ENCODE measurements at places on chromosomes 7 and 10.

DNA sequence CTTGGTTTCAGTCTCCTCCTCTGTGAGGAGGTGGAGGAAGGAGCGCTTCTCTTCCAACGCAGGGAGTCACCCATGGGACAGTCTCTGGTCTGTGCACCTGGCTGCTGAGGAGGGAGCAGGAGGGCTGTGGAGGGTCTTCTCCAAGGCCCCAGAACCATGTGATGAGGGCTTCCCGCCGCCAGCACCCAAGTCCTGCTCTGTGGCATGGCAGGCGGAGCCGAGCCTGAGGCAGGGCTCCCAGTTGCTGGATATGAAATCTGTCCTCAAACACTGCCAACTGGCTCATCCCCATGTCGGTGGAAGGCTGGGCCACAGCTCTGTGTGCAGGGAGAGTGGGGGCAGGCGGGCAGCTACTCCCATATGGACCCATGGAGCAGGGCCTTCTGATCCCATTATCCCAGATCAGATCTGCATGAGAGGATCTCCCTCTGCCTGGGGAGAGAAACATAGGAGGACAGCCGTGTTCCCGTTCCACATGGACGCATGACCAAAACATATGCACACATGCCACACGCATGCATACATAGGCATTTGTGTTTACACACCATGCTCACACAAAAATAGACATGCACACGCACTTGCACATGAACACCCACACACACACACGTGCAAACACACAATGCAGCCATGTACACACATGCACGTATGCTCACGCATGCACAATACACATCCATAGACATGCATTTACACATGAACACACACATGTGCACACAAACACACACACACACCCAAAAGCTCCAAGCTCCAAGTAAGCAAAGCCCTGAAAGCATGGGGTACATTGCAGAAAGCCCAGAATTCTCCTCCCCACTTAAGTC, 38.8 kb upstream of the EN2 start:
- no peak for DNase-seq

GRCh38 chr10:44870031-44870430, 41.1 kb upstream of the TMEM72 start:
- DNase-seq = no peak

GRCh38 chr10:71816936-71817618, 34.0 kb downstream of the PSAP start:
- no peak for DNase-seq

DNA sequence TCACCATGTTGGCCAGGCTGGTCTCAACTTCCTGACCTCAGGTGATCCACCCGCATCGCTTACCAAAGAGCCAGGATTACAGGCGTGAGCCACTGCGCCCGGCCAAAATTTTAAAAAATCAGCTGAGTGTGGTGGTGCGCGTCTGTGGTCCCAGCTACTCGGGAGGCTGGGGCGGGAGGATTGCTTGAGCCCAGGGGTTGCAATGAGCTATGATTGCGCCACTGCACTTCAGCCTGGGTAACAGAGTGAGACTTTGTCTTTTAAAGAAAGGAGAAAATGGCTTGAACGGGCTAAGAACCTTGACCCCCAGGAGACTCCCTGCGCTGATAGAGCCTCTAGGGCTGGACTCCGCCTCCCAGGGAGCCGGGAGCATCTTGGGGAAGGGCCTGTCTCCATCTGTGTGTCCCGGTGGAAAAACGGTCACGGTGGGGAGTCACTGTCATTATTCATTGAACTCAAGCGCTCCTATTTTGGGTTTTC, 760 bp upstream of the KCTD7 start:
- DNase-seq = no peak

DNA sequence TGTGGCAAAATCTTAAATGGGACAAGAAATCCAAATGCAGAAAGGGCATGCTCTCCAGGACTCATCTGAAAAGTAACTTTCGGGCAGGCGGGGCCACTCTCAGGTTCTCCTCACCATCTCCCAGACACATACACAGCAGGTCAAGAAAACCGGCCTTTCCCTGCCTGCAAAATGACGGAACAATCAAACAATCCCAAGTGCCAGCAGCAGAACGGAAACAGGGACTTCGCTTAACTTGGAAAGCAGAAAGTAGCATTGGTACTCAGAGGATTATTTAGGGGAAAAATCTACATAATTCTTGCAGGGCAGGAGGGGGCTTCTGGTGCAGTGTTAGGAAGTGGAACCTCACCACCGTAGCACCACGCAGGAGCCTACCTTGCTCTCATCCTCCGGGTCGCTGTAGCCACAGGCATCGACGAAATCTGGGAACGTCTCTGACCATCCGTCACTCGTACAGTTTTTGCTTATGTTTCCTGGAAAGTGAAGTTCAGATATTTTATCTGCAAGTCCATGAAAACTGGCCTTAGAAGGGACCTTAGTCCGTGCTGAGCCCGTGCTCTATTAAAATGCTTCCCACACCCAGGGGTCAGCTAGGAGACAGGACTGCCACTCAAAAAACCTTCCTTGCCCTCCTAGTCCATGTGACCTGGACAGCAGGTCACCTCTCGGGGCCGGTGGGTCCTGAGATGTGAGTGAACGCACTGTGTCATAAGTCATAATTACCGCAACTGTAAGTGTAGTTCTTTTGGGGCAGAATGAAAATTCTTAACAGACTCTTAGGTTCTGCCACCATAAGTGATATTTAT, 41.1 kb downstream of the VIPR2 start:
- DNase-seq = no peak

DNA sequence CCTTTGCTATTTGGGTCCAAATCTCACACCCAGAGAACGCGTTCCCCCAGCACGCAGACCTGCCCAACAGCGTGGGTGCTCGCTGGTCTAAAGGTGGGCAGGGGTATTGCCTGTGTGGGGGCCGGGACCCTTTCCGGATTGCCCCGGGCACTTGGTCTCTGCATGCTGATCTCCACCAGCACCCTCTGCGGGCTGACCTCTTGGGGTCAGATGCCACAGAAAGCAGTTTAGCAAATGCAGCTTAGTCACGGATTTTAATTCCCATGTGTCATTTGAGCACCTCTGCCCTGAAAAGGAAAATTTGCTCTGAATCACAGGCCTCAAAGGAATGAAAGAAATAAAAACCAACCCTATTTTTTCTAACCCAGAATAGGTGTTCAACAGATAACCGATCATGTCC, 46.7 kb downstream of the PKD1L1 start:
- DNase-seq = no peak

GRCh38 chr7:17289074-17289645, 9.3 kb upstream of the AHR start:
- peak; percentile 48 for DNase-seq

- DNase-seq = no peak
These were observed 22.9 kb upstream of the CHST3 start for GRCh38 chr10:71941318-71941717.

DNA sequence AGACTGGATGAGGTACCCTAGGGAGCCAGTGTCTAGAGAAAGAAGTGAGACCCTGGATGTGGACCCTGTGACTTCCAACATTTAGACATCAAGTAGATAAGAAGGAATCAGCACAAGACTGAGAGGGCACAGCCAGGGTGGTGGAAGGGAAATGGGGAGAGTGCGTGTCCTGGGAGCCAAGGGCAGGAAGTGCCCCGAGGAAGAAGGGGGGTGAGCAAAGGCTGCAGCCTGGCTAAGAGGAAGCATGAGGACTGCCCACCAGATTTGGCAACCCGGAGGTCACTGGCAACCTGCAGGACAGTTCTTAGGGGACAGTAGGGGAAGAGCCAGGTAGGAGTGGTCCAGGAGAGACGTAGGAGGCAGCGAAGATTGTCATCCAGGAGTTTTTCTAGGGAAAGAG, 14.8 kb downstream of the COL13A1 start:
- no peak for DNase-seq

DNA sequence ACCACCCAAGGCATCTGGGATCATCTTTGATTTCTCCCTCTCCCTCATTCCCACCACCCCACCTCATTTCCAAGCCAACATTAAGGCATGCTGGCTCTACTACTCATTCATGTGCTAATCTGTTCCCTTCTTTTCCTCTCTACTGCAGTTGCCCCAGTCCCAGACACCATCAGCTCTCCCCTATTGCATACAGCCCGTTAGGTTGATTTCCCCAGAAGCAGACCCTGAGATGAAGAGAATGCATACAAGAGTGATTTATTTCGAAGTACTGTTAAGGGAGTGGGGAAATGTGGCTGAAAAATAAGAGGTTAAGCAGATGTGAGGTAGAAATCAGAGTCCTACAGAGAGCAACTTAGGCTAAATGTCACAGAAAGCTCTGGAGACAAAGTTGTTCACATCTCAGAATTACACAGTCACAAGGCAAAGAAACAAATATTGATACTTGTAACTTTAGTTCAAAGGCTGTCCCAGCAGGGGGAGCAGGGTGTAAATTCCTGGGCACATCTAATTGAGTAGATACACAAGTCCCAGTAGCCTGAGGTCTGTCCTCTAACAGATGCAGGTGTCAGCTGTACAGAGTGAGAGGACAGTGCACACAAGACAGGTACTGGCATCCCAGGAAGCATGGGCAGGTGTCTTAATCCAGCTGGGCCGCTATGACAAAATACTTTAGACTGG, 20.9 kb downstream of the AKR1D1 start:
- DNase-seq = no peak

- DNase-seq = no peak
These were observed 66.1 kb downstream of the MDFIC start for GRCh38 chr7:114988026-114988425.

GRCh38 chr7:136016649-136017395, 39.7 kb upstream of the MTPN start:
- no peak for DNase-seq

DNA sequence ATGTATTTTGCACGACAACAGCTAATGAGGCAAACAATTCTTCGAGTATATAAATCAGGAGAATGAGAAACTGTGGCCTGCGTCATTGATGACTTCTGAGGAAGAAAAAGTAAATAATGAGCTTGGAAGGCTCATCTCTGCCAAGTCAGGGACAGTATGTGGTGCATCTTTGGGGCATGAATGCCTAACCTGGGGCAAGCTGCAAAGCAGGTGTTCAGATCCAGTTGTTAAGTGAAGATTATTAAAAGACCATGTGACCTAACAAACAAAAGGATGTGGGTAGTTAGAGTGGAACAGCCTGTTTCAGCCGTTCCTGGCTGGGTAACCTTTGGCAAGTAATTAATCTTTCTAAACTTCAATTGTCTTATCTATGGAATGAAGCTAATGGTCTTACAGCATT, 93.0 kb downstream of the LYZL2 start:
- DNase-seq = no peak

GRCh38 chr7:101121991-101122932, 4.6 kb upstream of the SERPINE1 start:
- DNase-seq = peak; percentile 93

DNA sequence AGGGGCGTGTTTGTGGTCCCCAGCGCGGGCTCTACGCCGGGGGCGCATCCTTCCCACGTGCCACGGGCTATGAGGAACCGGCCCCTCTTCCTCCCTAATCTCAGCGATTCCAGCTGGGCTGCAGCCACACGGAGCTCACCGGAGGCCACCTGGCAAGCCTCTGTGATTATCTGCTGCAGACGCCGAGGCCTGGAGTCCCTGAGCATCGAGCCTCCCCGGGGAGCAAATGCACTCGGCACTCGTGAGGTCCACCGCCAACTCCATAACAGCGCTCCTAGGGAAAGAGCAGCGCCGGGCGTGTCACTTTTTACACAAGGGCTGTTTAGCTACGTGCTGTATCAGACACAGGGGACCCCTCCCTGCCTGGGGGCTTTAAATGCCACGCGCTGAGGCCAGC, 101.2 kb downstream of the DYNC2I1 start:
- DNase-seq = no peak

DNA sequence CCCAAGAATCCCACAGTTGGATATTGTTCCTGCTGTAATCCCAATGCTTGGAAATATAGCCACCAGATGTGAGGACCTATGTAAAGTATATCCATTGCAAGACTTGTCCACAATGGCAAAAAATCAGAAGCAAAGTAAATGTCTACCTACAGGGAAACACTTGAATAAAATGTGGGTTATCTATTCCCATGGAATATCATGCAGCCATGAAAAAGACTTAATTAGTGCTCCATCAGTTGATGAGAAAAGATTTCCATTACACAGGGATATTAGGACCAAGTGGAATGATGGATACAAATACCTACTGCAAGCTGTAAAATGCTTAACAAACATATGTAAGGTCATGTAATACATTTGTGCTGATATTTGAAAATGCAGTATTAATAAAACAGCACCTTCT, 131.2 kb downstream of the BTAF1 start:
- DNase-seq = no peak

DNA sequence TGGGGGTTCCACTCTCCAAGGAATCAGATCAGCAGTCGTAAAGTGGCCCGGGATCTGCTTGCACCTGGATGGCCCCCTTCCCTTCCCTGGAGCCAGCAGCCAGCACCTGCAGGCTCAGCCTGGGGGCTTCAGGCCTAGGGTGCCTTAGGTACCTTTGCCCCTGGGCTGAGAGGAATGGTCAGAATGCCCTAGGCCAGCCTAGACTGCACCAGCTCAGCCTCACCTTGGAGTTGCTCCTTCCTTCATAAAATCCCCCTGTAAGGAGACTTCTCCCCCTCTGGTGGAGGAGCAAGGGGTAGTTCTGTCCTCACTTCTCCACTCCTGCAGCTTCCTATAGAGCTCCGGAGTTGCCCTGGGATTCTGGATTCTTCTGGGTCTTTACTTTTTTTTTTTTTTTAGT, 32.4 kb upstream of the LBX1 start:
- DNase-seq = no peak

DNA sequence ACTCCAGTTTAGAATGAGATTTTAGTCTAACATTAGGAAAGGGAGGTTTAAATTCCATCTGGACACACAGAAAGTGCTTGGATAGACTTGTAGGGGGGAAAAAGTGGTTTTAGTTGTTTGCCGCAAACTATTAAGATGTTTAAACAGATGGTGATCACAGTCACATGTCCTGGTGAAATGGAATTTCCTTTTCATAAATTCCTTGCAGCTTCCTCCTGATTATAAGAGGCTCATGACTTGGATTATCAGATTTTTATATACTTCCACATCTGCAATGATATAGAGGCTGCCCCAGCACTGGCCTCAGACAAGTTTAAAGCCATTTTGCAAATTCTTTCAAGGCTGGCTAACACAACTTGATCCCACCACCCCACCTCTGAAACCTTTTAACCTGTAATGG, 106.4 kb upstream of the ARMC3 start:
- no peak for DNase-seq

DNA sequence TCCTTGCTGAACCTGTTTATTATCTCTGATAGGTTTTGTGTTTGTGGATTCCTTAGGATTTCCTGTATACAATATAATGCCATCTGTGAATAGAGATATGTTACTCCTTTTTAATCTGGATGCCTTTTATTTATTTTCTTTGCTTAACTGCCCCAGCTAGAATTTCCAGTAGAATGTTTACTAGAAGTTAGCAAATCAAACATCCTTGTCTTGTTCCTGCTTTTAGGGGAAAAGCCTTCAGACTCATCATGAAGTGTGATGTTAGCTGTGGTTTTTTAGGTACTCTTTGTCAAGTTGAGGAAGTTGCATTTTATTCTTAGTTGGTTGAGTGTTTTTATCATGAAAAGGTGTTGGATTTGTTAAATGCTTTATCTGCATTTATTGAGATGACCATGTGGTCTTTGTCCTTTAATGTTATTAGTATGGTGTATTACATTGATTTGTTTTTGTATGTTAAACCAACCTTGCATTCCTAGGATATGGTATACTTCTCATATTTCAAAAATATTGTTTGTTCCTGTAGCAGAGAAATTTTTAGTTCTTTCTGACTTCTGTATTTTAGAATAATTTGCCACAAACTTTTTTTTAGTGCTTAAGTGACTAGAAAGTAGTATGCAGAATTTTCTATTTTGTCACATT, 24.3 kb downstream of the PPP2R2D start:
- DNase-seq = no peak

Measured in AG09319 (cell line).